ENCODE measurements at places on chromosomes 3 and 15. TPM values are rescaled to one million over a fixed set of nuclear protein-coding genes. Genes with fewer than 3 reads are reported as not detected.

- H3K27ac ChIP-seq = no peak overlapping the region
- no peak for DNase-seq
- no peaks in the 10 kb centered on the region for H3K27me3 ChIP-seq
- H3K36me3 ChIP-seq = peaks cover 57% of the 10 kb centered on the region
- H3K4me1 ChIP-seq = no peaks in the 10 kb centered on the region
Observed at GRCh38 chr3:33046521-33046920, 50.4 kb downstream of the GLB1 start.

DNA sequence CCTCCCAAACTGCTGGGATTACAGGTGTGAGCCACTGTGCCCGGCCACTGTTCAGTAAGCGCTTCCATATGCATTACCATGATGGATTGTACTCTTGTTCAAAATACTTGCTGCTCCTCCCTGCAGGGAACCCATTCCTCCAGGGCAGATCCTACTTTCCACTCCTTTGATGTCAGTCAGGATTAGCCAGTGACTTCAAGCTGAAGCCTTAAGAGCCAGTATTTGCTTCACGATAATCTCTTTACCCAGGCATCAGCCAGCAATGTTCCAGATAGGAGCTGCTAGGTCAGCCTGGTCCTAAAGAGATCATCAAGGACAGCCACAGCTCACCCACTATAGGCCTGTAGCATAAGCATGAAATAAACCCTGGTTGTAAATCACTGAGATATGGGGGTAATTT, 96.5 kb upstream of the UBE2E2 start:
- peaks cover 3% of the 10 kb centered on the region for H3K4me1 ChIP-seq
- no peak for DNase-seq
- H3K27ac ChIP-seq = no peak overlapping the region
- no peaks in the 10 kb centered on the region for H3K36me3 ChIP-seq
- H3K27me3 ChIP-seq = no peaks in the 10 kb centered on the region

DNA sequence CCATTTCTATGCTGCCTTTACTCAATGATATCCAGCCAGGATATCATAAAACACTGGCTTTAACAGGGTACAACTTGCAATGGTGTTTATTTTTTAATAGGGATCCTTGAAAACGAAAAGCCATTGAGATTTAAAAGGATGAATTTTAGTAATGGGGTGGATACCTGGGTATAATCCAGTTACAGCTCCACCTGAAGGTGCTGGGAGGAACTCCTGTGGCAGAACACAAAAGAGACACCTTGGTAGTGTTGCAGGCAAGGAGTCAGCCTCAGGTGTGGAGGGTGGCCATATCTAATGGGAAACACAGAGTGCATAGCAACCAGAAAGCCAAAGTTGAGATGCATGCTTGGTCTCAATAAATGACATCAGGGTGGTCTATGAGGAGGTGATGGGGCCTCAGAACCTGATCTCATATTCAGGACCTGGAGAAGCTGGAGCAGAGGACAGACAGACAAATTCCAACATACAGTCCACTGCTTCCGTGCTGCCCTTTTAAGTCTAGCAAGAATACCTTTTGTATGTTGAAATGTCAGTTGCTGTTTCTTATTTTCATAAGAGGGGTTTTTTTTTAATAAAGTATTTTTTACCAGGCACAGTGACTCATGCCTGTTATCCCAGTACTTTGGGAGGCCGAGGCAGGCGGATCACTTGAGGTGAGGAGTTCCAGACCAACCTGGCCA, 12.0 kb upstream of the PAQR9 start:
- no peak overlapping the region for H3K4me3 ChIP-seq
- H3K27ac ChIP-seq = peak overlapping the region; percentile 87
- no peaks in the 10 kb centered on the region for H3K27me3 ChIP-seq
- no peak for DNase-seq

The TLR9 gene
- 0.66 TPM for total RNA-seq

- no peak for DNase-seq
- H3K4me3 ChIP-seq = no peak overlapping the region
- H3K36me3 ChIP-seq = no peaks in the 10 kb centered on the region
- no peak overlapping the region for H3K27ac ChIP-seq
Observed at GRCh38 chr15:76517910-76518309, 181.3 kb downstream of the ISL2 start.

GRCh38 chr3:120823156-120823555, 80.6 kb downstream of the GTF2E1 start:
- H3K4me1 ChIP-seq = no peaks in the 10 kb centered on the region
- peaks cover 23% of the 10 kb centered on the region for H3K27me3 ChIP-seq
- no peak overlapping the region for H3K4me3 ChIP-seq

DNA sequence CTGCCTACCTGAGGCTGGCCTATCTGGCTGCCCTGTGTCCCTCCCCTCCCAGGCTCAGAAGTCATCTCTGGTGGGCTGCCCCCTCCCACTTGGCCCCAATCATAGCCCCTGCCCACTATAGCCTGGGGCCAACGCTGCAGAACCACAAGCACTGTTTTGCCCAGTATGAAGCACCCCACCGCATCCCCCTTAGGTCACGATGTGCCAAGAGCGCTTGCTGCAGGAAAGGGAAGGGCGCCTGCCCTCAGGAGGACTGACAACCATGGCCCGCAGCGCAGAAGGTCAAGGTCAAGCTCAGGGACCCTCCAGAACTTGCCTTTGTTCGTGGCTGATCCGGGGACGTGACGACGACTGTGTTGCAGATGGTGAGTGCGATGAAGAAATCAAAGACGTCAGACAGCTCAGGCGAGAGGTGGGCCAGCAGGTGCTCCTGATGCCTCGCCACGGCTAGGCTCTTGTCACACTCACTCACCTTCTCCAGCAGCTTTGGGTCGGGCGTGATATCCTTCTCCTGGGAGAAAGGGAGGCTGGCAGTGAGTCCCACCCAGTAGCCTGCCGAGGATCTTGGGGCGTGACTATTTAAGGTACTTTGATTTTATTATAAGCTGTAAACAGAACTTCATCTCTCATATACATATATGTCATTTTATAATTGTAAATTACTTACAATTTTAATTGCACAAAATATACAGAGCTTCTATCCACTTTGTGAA, 146.6 kb downstream of the ATP10A start:
- peaks cover 8% of the 10 kb centered on the region for H3K27me3 ChIP-seq
- H3K4me3 ChIP-seq = no peak overlapping the region
- no peaks in the 10 kb centered on the region for H3K4me1 ChIP-seq
- no peak for DNase-seq

The ZNF280D gene
- total RNA-seq = 22.0 TPM

DNA sequence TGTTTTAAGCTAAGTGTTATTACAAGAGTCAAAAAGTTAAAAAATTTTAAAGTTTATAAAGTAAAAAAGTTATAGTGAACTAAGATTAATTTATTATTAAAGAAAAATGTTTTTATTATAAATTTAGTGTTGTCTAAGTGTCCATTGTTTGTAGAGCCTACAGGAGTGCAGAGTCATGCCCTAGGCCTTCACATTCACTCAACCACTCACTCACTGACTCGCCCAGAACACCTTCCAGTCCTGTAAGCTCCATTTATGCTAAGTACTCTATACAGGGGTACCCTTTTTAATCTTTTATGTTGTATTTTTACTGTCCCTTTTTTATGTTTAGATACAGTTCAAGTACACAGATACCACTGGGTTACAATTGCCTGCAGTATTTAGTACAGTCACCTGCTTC, 37.2 kb downstream of the EEFSEC start:
- H3K27me3 ChIP-seq = no peaks in the 10 kb centered on the region
- H3K36me3 ChIP-seq = no peaks in the 10 kb centered on the region
- no peak for DNase-seq
- H3K4me3 ChIP-seq = no peak overlapping the region
- peaks cover 25% of the 10 kb centered on the region for H3K4me1 ChIP-seq

The ABI3BP gene
- 23.6 TPM for total RNA-seq

The KIF23 gene
- total RNA-seq = 0.38 TPM

The P2RY13 gene
- total RNA-seq = 0.96 TPM

The KIF15 gene
- total RNA-seq = 0.85 TPM

DNA sequence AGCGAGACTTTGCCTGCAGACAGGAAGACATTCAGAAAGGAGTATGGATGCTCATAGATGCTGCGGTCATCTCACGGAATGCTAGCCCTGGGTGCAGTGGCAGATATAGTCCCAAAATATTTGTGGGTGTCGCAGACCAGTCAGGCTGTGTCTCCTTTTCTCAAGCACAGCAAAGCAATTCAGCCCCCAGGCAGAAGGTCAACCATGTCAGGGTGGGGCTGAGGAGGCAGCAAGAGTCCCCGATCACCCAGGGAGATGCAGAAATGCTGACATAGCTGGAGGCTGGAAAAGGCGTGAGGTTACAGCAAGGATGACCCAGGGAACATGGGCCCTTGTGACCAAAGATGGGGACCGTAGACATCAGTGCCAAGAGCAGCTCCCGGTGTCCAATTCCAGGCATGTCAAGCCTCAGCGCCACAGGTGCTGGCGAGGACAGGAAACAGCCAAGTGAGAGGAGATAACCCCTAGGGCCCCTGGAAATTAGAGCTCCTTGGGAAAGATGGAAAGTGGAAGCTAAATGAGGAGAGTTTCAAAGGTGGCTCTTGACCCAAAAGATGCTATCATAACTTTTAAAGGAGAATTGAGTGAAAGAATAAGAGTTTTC, 81.2 kb upstream of the ABHD17C start:
- H3K27me3 ChIP-seq = no peaks in the 10 kb centered on the region
- H3K27ac ChIP-seq = no peak overlapping the region
- H3K4me3 ChIP-seq = no peak overlapping the region
- no peak for DNase-seq
- H3K36me3 ChIP-seq = no peaks in the 10 kb centered on the region
- peaks cover 13% of the 10 kb centered on the region for H3K4me1 ChIP-seq

The LDHAL6B gene
- total RNA-seq = not detected

DNA sequence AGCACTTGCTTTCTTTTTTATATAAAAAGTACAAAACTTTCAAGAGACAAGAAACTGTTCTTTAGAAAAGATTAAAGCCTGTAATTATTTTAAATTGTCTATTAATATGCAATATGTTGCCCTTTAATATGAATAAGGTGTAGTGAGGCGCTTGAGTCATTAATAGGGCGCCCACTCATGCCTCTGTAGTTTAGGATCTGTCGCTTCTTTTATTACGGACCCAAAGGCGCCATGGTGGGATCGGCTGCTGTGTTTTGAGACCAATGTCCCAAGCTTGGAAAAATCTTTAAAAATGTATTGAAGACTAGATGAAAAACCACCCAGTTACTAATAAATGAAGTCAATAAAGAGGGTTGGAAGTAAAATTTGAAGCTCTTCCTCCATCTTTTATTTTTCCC, 259.5 kb upstream of the MEIS2 start:
- no peaks in the 10 kb centered on the region for H3K36me3 ChIP-seq
- H3K4me1 ChIP-seq = no peaks in the 10 kb centered on the region
- no peak for DNase-seq
- no peak overlapping the region for H3K27ac ChIP-seq
- no peaks in the 10 kb centered on the region for H3K27me3 ChIP-seq

GRCh38 chr3:177624528-177625495, 427.5 kb upstream of the TBL1XR1 start:
- H3K4me1 ChIP-seq = peaks cover 21% of the 10 kb centered on the region
- no peak for DNase-seq
- H3K27ac ChIP-seq = no peak overlapping the region
- no peaks in the 10 kb centered on the region for H3K36me3 ChIP-seq
- no peak overlapping the region for H3K4me3 ChIP-seq
- no peaks in the 10 kb centered on the region for H3K27me3 ChIP-seq

- DNase-seq = no peak
- H3K4me1 ChIP-seq = peaks cover 54% of the 10 kb centered on the region
- H3K4me3 ChIP-seq = no peak overlapping the region
- H3K27me3 ChIP-seq = no peaks in the 10 kb centered on the region
- H3K27ac ChIP-seq = peak overlapping the region; percentile 82
- H3K36me3 ChIP-seq = no peaks in the 10 kb centered on the region
Observed at GRCh38 chr15:40956541-40956982, 3.3 kb downstream of the CHAC1 start.

DNA sequence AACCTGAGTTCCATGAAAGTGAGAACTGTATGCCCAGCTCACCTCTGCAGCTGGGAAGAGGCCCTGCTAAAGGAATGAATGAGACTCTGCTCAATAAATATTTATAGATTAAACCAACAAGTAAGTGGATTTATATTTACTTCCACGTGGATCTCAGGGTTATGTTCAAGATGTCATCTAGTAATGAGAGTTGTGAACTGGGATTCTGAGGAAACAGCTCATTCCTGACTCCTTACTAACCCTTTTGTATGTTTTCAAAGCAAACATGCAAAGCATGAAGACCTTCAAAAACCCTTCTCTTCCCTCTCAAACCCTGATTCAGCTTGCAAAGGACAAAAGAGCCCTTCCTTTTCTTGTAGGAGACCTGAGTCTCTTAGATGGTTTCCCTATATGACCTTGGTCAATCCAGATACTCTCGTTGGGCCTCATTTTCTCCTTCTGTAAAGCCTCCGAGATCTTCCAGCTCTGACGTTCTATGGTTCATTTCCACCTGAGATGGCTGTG, 53.4 kb downstream of the LSM3 start:
- H3K4me3 ChIP-seq = no peak overlapping the region
- no peak for DNase-seq
- peaks cover 54% of the 10 kb centered on the region for H3K27me3 ChIP-seq

The NMNAT3 gene
- 10.7 TPM for total RNA-seq

GRCh38 chr15:91472316-91472756, 372.3 kb downstream of the SV2B start:
- H3K36me3 ChIP-seq = no peaks in the 10 kb centered on the region
- DNase-seq = no peak
- no peak overlapping the region for H3K4me3 ChIP-seq
- H3K27ac ChIP-seq = no peak overlapping the region
- no peaks in the 10 kb centered on the region for H3K4me1 ChIP-seq
- H3K27me3 ChIP-seq = peaks cover 4% of the 10 kb centered on the region

DNA sequence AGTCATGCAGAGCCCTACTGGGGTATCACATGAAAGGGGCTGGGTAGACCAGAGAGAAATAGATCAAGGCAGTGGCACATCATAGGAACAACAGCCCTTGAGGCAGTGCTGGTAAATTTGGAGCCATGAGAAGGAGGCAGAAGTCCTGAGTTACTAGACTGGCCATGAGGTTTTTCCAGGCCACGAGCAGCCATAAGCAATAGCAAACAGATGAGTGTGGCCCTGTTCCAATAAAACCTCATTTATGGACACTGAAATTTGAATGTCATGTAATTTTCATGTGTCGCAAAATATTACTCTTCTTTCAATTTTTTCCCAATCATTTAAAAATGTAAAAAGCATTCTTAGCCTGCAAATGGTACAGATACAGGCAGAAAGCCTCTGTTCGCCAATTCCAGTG, 28.1 kb upstream of the LRRN1 start:
- H3K4me3 ChIP-seq = no peak overlapping the region
- H3K27me3 ChIP-seq = no peaks in the 10 kb centered on the region
- DNase-seq = no peak
- peaks cover 6% of the 10 kb centered on the region for H3K4me1 ChIP-seq

GRCh38 chr15:65336493-65337435, 32.3 kb downstream of the RNU5B-1 start:
- H3K27ac ChIP-seq = no peak overlapping the region
- H3K4me3 ChIP-seq = no peak overlapping the region
- DNase-seq = no peak

GRCh38 chr3:20023623-20024405, 11.8 kb upstream of the PP2D1 start:
- H3K36me3 ChIP-seq = no peaks in the 10 kb centered on the region
- H3K27me3 ChIP-seq = no peaks in the 10 kb centered on the region
- H3K27ac ChIP-seq = peak overlapping the region; percentile 73
- H3K4me3 ChIP-seq = no peak overlapping the region
- DNase-seq = peak; percentile 34

- no peak for DNase-seq
- no peaks in the 10 kb centered on the region for H3K27me3 ChIP-seq
- no peaks in the 10 kb centered on the region for H3K4me1 ChIP-seq
- H3K27ac ChIP-seq = no peak overlapping the region
Observed at GRCh38 chr15:26197719-26198118, 334.6 kb upstream of the ATP10A start.

- no peaks in the 10 kb centered on the region for H3K4me1 ChIP-seq
- H3K27me3 ChIP-seq = peaks cover 9% of the 10 kb centered on the region
- H3K27ac ChIP-seq = no peak overlapping the region
- H3K4me3 ChIP-seq = no peak overlapping the region
Observed at GRCh38 chr15:55031727-55032126, 165.0 kb downstream of the RSL24D1 start.

Measured in left ventricle myocardium inferior (tissue), 1 donor.